Stimulated activated CD8-positive, alpha-beta memory T cell treated with anti-CD3 and anti-CD28 coated beads, Interleukin-15, amount 100 ng/mL, for 4 hours (primary cell): ENCODE measurements at places on chromosomes 3 and 15.

DNA sequence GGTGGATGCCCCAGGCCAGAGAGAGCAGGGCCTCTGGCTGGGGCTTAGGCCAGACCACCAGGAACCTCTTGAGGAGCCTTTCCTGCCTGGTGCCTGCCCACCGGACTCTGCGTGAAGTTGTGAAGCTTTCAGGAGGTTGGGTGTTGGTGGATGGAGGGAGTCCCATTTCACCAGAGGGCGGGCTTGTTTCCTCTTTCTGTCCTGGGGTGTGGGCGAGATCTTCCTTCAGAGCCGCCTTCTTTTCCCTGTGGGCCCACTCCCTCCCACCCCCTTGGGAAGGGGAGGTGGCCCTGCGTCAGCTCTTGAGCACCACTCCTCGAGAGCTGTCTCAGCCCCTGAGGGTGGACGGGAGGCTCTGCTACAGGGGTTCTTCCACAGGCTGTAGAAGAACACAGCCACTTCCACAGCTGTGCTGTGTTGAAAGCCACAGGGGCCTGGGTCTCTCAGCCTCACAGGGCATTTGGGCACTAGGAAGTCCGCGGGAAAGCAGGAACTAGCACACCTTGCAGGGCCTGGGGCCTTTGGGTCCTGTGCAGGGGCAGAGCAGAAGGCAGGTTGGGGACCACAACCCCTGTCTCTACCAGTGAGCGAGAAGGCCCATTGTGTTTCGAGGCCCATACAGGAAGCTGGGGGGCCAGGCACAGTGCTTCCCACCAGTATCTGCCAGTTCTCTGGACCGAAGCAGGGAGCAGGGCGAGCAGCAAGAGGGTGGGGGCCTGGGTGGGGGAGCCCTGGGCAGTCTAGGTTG lies 2.1 kb downstream of the AMIGO3 start:
- DNase-seq = no peak

- DNase-seq = no peak
Measured at GRCh38 chr3:365268-365667, 168.7 kb downstream of the CHL1 start.

GRCh38 chr3:53593611-53594010 lies 99.2 kb downstream of the CACNA1D start:
- DNase-seq = no peak

DNA sequence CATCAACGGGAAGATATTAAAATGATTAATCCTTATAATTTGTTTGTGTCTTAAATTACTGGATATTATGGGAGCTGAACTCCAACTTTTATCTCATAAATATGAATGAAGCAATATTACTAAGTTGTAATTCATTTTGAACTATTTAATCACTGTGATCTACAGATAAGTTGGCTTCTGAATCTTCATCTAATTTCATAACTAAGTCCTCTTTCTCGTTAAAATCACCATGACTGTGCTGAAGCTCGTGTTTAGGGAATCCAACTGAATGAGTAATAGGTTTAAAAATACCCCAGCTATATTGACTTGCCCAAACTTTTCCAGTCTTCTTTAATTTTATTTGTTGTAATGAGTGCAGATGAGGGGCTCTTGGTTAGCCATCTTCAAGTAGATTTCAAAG lies 14.1 kb downstream of the MDFIC2 start:
- DNase-seq = no peak

- no peak for DNase-seq
Measured at GRCh38 chr15:29132735-29133181, 136.9 kb downstream of the NSMCE3 start.

DNA sequence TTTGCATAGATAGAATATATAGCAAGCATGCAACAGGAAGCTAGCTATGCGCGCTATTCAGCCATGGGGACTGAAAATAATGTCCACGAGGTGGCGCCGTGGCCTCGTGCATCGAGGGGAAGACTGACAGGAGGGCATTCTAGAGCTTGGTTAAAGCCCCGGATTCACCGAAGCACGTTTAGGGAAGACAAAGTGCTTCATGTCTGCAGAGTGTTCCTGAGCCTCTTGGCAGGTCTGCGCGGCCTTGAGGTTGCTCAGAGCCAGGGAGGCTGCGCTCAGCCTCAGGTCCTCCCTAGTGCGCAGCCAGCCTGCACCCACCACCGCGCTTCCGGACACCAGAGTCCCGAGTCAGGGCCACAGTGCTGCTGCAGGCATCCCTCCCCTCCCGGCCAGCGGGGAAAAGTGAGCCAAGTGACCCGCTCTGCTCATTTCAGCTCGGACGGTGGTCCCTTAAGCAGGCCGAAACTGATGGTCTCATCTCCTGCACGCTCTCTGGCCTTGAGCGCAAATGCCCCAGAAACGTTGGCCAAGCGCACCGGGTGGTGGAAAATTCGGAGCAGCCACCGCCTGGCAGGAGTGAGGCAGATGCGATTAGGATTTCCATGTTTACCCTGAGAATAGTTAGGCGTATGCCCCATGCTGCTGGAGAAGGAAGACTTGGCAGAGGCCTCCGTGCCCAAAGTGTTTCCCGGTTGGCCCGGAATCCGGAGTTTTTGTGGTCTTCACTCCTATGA lies 24.8 kb downstream of the GABRA5 start:
- no peak for DNase-seq

DNA sequence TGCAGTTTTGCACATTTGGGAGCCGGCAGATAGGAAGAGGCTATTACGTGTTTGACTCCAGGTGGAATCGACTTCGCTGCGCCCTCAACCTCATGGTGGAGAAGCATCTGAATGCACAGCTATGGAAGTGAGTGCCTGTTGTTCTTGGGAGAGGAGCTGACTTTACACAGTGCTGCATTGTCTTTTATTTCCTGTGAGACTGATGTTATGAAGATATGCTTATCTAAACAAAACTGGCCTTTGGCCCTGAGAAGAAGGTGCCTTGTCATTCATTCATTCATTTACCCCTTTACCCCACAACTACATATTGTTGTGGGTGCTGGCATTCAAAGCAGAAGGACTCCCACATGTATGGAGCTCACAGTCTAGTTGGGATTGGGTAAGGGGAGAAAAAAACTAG lies 32.6 kb downstream of the PSMD6 start:
- no peak for DNase-seq

- no peak for DNase-seq
Measured at GRCh38 chr15:100252779-100253417, 88.9 kb downstream of the ADAMTS17 start.

DNA sequence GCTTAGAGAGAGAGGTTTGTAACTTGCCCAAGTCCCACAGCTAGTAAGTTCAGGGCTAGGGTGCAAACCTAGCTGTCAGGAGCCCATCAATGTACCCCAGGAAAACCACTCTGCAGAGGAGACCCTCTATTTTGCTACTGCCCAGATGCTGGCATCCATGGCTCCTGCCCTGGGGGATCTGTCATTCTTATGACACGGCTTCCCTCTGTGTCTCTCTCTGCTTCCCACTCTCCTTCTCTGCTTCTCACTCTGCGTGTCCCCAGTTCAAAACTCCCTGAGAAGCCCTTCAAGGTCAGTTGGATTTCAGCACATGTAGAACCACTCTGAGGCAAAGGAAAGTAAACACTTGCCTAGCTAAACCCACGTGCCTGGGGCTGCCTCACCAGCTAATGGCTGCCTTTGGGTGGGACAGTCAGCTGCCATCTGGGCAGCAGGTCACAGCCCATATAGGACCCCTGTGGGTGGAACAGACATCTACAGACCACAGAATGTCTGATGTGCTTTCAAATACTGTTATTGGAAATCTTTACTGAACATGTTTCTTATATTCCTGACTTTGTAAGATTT lies 29.4 kb upstream of the SLCO2A1 start:
- DNase-seq = no peak

- DNase-seq = no peak
Measured at GRCh38 chr15:81853150-81853748, 192.6 kb downstream of the MEX3B start.

- no peak for DNase-seq
Measured at GRCh38 chr15:31340047-31340446, 13.4 kb downstream of the KLF13 start.
